Dermis microvascular lymphatic vessel endothelial cell (primary cell): ENCODE measurements at places on chromosomes 13 and 19. TPM values are rescaled to one million over a fixed set of nuclear protein-coding genes. Genes with fewer than 3 reads are reported as not detected.

Gene KIR2DL3
- not detected in 2 replicates for total RNA-seq

Gene IL12RB1
- total RNA-seq: 0.13 TPM in 2 replicates

Gene STOML3
- total RNA-seq: not detected in 2 replicates

Gene CYP2S1
- total RNA-seq: 0.38 and 0.39 TPM in 2 replicates

Gene TMEM255B
- total RNA-seq: 45.6 and 51.7 TPM in 2 replicates
